ENCODE measurements at places on chromosomes 11 and 22.

GRCh38 chr22:19635644-19636043 lies 78.7 kb upstream of the SEPTIN5 start:
- DNase-seq, result no peak

DNA sequence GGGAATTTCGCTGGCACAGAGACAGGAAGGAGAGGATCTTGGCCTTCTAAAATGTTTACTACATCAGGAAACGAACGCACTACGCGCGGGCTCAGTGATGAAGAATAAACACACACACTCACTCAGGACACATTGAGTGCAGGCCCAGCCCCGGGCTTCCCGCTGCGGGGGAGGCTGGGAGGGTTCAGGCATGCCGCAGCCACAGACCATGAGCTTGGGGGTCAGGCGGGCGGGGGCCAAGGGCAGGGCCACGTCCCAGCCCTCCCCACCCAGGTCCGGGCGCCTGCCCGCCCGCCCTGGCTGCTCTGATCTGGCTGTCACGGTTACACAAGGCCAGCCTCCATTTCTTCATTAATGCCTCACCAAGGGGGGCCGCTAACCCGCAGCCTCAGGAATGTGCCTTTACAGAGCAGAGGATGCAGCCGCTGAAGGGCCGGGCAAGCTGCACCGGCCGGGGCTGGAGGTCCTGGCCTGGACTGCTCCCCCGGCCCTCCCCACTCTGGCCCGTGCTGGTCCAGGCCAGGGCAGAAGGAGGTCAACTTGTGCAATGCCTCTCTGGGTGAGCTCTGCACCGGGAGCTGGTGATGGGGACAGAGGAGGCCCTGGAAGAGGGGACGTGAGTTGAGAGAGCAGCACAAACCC lies 41.7 kb downstream of the IGF2 start:
- no peak for DNase-seq

GRCh38 chr11:8025123-8025522 lies 38.0 kb downstream of the EIF3F start:
- DNase-seq, result no peak

DNA sequence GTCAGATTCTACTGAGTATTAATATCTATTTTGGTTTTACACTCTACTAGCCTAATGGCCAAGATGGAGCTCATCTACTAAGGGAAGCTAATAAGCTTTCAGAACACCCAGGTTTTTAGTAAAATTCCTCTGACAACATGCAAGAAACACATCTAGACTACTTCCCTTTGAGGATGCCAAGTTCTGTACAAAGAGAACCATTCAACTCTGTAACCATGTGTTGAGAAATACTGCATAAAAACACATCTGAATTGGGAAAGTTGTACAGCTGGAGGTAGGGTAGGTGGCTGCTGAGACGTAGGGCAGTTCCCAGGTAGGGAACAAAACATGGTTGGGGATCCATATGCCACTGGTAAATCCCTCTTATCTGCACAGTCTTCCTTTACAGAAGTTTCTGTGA lies 66.2 kb downstream of the SC5D start:
- peak; percentile 47 for DNase-seq

DNA sequence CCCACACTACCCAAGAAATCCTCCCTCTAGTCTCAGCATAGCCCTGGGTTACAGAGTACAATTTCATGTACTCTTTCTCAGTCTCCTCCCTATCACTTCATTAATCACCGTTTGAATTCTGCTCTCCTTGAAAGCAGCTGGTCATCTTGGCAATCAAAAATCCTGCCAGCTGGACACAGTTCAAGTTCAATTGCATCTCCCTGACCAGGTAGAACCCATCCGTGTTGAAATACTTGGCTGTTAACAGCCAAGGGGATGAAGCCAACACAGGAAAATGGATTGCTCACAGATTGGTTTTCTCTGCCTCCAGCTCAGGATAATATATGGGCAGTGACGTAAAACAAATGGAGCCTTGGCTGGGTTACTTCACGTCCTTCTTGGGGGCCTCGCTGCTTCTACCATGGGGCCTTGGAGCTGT lies 55.1 kb upstream of the GRK3 start:
- no peak for DNase-seq

- no peak for DNase-seq
Measured at GRCh38 chr11:100739666-100740065, 52.6 kb downstream of the ARHGAP42 start.

- no peak for DNase-seq
Measured at GRCh38 chr11:68569357-68569756, 108.8 kb downstream of the PPP6R3 start.

DNA sequence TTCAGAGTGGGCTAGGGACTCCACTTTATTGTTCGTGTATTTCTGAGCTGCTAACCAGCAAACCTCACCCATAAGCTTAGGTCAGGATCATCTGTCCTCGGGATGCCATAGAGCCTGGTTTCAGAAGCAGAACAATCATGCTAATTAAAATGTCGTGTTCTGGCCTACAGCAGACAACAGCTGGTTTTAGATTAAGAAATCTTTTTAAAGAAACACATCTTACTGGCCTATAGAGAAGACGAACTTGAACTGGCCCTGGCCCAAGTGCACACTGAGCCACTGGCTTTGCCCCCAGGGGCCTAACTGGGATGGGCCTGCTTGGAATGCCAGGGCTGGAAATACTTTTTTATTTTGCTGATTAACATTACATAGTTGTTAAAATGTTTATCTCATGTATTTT lies 63.2 kb downstream of the ALX4 start:
- no peak for DNase-seq

DNA sequence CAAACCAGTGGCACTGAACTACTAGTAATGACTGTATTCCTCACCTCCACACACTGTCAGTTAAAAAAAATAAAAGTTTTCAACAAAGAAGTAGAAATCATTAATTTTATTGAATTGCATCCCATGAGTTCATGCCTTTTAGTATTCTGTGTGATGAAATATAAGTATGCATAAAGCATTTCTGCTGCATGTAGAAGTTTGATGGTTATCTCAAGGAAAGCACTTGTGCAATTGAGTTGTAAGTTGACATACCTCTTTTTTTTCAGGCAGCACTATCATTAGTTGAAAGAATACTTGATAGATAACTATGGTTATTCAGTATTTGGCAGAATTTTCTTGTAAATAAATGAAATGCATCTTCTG lies 104.4 kb downstream of the STIM1 start:
- DNase-seq, result no peak

DNA sequence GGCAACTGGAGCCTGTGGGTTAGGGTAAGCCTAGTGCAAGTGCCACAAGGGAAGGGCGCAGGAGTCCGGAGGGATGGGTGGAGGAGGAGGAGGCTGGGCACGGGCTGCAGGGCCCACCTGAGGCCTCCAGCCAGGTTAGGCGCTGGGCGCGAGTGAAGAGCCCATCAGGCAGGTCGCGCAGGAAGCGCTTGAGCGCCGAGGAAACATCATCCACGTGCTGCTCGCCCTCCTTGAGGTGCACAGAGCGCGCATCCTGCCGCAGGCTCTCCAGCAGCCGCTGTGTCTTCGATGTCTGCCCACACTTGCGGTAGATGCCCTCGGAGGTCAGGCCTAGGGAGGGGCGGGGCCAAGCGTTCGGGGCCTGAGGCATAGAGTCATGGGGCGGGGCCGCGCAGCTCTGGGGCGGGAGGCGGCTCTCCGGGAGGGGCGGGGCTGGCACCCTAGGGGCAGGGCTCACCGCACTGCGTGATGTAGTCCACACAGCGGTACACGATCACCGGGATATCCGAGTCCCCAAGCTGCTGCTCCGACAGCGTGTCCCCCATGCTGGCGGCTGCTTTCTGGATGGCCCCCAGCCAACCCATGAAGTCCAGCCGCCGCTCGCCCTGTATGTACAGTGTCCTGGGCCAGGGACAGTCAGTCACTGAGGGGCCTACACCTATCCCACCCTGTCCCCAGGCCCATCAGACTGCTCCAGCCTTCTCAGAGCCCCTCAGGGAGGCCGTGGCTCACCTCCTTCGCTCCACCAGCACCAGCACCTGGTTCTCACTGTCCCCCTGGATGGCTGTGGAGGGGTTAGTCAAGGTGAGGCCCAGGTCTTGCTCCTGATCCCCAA lies 22.9 kb upstream of the PDE2A start:
- DNase-seq, result no peak

GRCh38 chr11:114774599-114775361 lies 96.5 kb downstream of the NXPE2 start:
- DNase-seq, result no peak

DNA sequence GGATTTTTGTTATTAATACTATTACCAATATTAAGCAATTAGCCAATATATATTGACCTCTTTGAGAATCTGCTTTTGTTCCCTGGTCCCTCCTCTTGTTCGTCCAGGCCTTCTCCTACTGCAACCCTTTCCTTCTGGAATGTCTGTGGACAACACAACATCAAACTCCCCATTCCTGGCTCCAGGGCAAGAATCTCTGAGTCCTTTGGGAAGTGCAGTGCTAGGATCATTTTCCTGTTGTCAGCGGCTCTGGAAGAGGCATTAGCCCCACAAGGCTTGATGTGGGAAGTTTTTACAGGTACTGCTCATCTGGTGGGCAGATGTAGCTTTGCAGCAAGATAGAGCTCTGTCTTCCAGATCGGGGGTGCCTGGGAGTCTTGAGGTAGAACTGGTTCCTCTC lies 74.3 kb downstream of the RPUSD4 start:
- DNase-seq, result no peak

- DNase-seq, result peak; percentile 63
Measured at GRCh38 chr22:29394931-29395581, 6.7 kb upstream of the AP1B1 start.

DNA sequence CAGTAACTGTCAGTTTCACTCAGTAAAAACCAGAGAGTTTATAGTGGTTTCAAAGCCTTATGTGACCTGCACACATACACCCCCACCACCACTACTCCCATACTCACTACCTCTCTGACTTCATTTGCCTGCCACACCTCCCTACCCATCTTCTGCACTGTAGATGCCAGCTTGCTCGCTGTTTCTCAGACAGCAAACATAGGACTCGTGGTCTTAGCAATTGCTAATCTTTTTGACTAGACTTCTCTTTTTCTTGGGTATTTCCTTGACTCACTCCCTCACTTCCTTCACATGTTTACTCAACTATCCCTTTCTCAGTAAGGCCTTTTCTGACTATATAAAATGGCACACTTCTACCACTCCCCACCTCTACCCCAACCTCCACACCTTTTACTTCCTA lies 27.8 kb downstream of the CEP295 start:
- no peak for DNase-seq
